ENCODE measurements at places on chromosomes 11 and 22.
A peak's percentile ranks its signal among the peaks of the same experiment; 100 is the strongest.

- DNase-seq = no peak
These were observed 16.8 kb upstream of the CUL5 start for GRCh38 chr11:107991868-107992414.

DNA sequence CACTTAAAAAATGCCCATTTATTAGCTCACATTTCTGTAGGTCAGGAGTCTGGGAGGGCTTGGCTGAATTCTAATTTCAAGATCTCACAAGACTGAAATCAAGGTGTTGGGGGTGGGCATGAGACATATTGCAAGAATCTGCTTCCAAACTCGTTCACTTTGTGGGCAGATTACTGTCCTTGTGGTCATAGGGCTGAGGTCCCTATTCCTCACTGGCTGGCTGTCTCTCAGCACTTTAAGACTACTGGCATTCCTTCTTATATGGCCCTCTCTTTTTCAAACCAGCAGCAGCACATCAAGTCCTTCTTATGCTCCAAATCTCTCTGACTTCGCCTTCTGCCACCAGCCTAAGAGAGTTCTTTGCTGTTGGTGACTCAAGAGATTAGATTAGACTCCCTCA, 27.8 kb upstream of the MYOD1 start:
- DNase-seq = no peak

DNA sequence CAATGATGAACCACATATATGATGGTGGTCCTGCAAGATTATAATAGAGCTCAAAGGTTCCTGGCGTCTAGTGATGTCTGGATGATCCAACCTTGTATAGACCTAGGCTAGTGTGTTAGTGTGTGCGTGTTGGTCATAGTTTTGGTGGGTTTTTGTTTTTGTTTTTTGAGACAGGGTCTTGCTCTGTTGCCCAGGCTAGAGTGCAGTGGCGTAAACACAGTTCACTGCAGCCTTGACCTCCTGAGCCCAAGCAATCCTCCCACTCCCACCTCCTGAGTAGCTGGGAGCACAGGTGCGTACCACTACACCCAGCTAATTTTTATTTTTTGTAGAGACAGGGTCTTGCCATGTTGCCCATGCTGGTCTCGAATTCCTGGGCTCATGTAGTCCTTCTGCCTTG, 9.4 kb downstream of the CASTOR1 start:
- DNase-seq = no peak

GRCh38 chr11:45392591-45393091, 106.5 kb upstream of the SYT13 start:
- DNase-seq = no peak

GRCh38 chr22:39967103-39967829, 7.1 kb downstream of the TMA7B start:
- DNase-seq = no peak

- DNase-seq = no peak
These were observed 321.1 kb downstream of the AASDHPPT start for GRCh38 chr11:106398502-106399075.

GRCh38 chr11:65388731-65389130, 2.3 kb downstream of the FRMD8 start:
- DNase-seq = no peak

DNA sequence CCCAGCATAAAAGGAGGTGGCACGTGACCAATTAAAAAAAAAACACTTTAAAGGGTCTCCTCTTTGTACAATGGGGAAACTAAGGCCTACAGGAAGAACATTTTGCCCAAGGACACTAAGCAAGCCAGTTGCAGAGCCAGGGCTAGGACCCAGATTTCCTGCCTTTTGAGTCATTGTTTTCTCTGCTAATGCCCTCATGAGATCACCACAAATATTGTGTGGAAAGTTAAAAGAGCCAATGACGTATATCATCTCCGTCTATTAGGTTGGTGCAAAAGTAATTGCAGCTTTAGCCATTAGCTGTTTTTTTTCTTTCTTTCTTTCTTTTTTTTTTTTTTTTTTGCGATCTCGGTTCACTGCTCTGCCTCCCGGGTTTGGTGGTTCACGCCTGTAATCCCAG, 24.1 kb upstream of the LRRC32 start:
- no peak for DNase-seq

DNA sequence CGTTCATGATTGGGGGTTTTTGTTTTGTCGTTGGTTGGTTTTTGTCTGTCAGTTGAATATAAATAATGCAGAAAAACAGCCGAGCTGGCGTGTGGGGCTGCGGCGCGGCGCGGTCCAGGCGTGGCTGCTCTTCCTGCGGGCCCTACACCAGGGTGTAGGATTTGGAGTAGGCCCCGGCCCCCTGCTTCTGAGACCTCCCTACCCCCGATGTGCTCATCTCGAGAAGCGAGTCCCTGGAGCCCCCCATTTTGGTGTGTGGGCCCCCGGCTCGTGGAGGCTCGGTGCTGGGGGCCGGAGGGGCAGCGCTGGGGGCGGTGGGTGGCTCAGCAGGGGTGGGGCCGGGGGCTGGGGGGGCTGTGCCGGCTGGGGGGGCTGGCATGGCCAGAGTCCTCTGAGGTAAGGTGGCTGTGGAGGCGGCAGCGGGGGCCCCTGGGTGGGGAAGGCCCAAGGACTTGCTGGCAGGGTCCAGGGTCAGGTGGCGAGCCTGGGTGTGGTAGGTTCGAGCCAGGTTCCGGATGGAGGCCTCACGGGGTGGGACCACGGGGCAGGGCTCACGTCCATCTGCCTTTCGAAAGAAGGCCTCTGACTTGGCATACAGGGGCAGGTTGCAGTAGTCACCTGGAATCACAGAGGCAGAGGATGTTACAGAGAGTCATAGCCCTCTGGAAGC, 100.7 kb downstream of the CEP164 start:
- DNase-seq = no peak

DNA sequence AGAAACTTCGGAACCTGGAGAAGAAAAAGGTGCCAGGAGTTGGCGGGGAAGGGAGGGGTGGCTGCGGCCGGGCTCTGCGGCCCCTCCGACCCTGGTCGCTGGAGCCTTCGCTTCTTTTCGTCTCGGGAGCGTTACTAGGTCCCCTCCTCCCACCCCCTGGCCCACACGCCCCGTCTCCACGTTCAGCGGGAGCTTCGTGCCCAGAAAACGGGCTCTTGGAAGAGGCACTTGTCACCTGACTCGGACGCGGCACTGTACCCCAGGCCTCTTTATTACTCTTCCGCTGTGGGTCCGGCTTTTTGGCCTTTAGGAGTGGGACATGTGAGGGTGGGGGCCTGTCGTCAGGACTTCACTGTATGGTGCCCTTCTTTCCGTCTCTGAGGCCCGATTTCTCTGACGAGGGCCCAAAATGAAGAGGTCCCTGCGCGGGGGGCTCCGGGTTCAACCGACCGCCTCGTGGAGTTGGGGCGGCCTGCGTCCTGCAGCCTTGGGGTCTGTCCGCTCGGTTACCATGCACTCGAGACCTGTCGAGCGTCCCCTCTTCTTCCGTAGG, 1.2 kb downstream of the CAPRIN1 start:
- no peak for DNase-seq

- no peak for DNase-seq
These were observed 13.3 kb downstream of the B3GAT1 start for GRCh38 chr11:134398644-134399292.

- peak; percentile 36 for DNase-seq
These were observed 19.0 kb downstream of the CHST1 start for GRCh38 chr11:45646275-45646927.

DNA sequence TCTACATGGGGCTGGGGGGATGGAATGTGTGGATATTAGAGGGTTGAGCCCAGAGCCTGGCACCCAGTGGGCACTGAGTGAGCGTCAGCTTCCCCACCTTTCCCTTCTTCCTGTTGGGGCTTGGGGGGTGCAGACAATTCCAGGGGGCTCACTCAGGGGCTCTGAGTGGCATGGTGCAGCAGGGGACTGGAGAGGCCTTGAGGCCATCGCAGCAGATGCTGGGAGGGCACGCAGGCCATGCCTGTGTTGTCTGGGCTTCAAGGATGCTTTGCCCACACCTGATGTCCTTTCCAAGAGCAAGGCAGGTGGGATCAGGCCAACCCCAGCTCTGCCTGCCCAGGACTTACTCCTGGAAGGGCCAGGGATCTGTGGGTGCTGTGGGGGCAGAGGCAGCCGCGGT, 11.2 kb upstream of the TTLL12 start:
- no peak for DNase-seq

GRCh38 chr11:69868006-69868810, 49.0 kb upstream of the FGF3 start:
- no peak for DNase-seq

DNA sequence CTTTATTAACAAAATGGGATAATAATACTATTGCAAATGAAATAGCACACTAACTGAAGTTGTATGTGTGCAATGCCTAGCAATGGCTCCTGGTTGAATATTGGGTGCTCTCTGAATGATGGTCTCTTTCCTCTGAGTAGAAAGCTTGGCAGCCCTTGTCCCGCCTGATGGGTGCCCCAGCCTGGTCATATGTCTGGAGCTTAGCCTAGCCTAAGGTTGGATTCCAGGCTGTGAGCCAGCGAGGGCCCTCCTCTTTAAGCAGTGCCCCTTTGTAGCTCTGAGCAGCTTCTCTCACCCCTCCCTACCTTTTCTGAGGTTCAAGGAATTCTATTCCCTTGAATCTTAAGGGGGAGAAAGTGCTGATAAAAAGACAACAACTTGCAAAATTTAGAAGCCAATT, 499.9 kb downstream of the NTM start:
- DNase-seq = no peak

GRCh38 chr22:47259049-47259448, 496.6 kb downstream of the TBC1D22A start:
- DNase-seq = no peak

GRCh38 chr22:17951315-17951714, 73.0 kb downstream of the MICAL3 start:
- DNase-seq = no peak

- no peak for DNase-seq
These were observed 411.1 kb downstream of the TBC1D22A start for GRCh38 chr22:47173535-47174021.

DNA sequence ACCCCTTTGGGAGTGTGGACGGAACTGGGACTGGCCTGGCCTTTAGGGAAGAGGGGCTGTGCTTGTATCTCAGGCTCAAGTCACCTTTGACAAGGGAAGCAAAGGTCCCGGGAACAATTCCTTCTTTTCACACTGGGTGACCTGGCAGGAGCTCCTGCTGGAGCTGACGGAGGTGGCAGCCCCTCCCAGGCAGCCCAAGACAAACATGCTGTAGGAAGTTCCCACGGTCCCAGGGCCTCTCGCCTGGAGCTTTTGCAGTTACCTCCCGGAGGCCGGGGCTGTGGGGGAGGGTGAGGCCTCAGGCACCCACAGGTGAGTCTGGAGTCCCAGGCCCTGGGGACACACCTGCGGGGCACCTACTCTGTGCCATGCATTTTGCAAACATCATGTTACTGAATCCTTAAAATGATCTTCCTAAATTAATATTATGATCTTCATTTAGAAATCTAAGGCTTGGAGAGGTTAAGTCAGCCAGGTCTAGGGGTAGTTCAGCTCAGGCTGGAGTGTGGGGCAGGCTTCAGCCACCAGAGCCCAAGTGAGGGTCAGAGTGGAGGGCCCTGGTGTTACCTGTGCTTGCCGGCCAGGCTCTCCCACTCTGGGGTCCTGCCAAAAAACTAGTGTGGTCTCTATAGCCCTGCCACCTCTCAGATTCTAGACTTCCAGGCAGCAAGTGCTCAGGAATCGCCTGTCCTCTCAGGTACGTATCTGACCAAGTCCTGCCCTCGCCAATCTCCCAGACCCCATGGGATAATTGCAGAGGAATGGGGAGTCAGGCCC, 15.7 kb upstream of the MYEOV start:
- no peak for DNase-seq

GRCh38 chr22:46484861-46485595, 52.4 kb downstream of the CELSR1 start:
- DNase-seq = no peak

- DNase-seq = no peak
These were observed 3.0 kb upstream of the CHEK1 start for GRCh38 chr11:125621995-125622394.

DNA sequence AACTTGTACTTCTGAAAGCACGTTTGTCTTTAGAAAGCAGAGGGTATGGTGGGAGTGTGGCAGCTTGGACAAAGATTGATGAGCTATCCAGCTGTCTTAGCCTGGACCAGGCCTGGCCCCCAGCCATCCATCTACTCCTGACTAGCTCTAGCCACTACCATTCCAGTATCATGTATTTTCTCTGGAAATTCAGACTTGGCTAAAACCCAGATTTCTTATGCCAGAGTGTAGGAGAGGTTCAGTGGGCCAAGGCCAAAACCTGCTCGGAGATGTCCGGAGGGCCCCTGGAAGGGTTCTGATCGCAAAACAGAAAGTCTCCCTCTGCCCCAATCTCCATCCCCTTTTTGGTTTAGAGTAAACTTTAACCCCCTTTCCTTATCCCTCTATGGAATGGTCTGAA, 24.8 kb upstream of the MTCH2 start:
- no peak for DNase-seq

DNA sequence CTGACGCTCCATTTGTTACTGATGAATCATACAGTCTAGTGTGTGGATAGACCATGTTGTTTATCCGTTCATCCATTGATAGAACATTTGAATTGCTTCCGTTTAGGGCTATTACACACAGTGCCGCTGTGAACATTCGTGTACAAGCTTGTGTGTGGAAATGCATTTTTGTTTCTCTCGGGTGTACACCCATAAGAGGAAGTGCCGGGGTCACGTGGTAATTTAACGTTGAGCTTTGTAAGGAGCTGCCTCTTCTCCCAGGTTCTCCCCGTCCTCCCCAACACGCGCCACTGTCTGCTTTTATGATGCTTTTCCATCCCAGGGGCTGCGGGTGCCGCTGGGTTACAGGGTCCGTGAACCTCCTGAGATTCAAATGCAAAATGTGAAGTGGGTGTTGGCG, 142.3 kb downstream of the IGLL1 start:
- DNase-seq = no peak

- DNase-seq = no peak
These were observed 117.2 kb downstream of the MICAL3 start for GRCh38 chr22:17906978-17907747.

DNA sequence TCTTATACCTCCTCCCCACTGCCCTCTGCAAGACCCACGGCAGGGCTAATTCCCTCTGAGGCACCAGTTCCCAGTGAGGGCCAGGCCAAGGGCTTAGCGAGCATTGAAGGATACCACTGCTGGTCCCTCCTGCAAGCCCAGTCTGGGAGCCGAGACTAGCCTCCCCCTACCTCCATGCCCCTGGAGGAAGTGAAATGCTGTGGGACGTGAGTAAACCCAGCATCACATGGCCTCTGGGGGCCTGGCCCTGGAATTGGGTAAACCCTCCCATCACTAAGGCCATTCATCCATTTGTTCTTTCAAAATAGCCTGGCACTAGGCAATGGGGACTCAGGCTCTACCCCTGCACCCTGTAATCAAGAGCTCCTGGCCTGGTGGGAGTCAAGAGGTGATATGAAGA, 24.7 kb downstream of the ARAP1 start:
- no peak for DNase-seq
